Ovary (tissue), 10 donors: ENCODE measurements at places on chromosomes 11 and 22.

- DNase-seq, result no peak
These were observed 67.1 kb downstream of the PARVB start for GRCh38 chr22:44091021-44091721.

DNA sequence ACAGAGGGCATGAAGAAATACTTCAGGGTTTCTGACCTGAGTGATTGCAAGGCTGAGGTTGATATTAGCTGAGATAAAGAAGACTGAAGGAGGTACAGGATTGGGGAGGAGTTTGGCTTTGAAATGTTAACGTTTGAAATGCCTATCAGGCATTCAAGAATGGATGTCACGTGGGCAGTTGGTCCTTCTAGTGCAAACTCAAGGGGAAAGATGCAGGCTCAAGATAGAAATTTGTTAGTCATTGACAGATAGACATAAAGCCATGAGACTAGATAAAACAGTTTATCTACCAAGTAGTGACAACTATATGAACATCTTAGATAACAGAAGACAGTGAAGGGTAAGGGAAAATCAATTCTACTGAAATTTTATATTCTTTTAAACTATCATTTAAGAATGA is 23.1 kb downstream of the TTC17 start:
- no peak for DNase-seq

DNA sequence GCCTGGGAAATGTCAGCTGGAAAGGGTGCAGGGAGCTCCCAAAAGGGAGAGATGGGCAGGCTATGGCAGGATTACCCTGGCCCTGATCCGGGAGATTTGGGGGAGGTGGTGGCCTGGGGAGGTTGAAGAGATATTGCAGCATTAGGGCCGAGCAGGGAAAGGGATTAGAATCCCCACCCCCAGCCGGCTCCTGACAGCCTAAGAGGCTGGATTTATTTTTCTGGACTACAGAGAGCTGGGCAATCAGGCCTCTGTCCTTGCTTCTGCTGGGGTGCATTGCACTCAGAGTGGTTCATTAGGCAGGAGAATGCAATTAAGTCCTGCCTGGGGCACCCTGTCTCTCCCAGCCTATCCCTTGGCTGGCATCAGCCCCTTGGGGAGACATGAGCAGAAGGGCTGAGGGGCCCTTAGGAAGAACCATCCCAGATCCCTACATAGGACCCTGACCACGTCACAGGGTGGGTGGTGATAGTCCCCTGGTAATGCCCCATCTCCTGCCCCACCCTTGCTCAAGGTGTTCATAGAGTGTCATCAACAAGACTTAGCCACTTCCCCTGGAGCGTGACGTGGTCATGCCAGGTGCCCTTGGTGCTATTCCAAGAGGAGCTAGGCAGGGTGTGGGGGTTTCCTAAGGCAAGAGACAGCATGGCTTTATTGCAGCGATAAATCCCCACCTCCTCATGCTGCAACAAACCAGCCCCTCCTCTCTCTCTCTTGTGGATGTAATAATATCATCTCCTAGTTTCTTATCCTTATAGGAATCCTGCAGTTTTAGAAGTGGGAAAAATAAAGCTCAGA is 38.4 kb upstream of the KLHL35 start:
- DNase-seq, result no peak

DNA sequence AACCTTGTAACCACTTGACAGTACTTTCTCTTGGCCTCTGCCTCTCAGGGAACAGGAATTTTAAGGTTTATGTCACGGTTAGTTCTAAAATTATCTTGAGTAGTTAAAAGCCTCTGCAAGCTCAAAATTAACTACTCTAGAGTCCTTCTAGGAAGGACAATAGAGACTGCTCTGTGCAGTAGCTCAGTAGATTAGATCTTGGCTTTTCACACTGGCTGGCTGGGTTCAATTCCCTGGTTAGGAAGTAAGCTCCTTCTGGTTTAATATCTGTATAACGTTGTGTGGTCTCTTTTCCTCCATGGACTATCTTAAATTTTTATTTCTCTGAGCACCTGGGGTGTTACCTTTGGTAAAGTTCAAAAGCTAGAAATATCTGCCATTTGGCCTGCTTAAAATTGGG is 109.2 kb downstream of the AASDHPPT start:
- DNase-seq, result no peak
